Stimulated activated CD8-positive, alpha-beta memory T cell treated with anti-CD3 and anti-CD28 coated beads, Interleukin-7, amount 100 ng/mL, for 4 hours (primary cell): ENCODE measurements at places on chromosomes 6 and 20.

- DNase-seq, result peak; percentile 33
Observed at GRCh38 chr20:58389324-58389967, 417 bp downstream of the VAPB start.

DNA sequence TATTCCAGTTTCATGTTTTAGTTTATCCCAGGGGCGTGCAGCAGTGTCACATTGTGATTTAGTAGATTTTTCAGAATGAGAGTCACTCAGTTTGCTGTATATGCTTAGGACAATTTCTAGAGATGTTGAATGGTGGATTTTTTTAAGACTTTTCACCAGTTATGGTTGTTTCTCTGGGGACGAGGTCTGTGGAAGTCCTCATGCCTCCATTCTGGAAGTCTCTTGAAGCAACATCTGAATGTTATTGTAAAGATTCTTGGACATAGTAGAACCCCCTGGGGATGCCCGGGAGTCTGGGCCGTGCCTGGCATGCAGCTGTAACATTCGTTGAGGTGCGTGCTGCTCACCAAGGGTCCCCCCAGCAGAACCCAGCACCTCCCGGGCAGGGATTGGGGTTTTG lies 341.5 kb downstream of the CDH4 start:
- DNase-seq, result no peak

DNA sequence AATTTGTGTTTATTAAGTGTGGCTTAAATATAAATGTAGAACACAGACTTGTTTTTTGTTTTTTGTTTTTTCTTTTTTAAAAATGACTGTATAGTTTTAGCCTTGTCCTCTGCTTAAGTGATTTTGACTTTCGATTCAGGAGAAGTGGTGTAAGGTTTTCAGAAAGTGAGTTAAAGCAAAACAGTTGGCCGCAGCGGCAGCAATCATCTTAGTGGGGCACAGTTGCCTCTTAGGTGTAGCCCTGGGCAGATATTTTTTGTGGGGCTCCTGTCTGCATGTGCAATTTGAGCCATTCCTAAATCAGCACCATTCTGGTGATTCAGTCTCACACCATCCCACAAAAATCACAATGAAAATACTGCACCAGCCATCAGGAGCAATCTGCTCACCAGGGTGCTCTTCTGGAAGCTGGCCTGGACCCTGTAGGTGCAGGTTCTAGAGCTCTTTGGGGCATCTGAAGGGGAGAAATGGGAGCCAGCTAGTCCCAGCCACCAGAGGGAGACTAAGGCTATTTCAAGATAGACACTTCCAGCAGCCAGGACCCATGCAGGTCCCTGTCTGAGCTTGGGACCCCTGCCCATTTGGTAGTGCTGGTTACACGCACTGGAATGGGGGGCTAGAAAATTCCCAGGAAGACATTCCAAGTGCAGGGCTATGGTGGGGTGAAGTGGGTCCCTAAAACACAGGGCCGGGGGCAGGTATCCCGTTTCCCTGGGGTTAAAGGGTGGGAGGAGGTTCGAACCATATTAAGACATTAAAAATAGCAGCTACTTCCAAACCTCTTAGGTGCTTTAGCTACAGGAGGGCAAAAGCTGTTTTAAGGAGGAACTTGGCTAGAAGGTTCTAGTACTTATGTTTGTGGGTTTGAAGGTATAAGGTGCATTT lies 156.6 kb downstream of the NFATC2 start:
- DNase-seq, result no peak

DNA sequence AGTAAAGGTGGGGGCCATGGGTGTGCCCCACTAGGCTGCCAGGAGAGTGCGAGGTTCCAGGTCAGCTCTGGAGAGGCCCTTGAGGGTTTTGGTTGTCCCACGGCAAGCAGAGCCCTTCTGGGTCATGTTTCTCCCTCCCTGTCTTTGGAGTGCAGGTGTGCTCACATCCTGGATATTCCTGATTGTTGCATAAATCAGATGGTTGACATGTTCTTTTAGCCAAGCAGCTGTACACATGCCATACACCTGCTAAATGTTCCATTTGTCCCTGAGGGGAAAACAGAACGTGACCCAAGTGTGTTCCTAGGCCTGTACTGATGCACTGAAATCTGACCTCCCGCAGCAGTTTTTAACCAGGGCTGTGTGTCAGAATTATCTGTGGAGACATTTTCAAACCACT lies 77.5 kb upstream of the BEND3 start:
- DNase-seq, result no peak

DNA sequence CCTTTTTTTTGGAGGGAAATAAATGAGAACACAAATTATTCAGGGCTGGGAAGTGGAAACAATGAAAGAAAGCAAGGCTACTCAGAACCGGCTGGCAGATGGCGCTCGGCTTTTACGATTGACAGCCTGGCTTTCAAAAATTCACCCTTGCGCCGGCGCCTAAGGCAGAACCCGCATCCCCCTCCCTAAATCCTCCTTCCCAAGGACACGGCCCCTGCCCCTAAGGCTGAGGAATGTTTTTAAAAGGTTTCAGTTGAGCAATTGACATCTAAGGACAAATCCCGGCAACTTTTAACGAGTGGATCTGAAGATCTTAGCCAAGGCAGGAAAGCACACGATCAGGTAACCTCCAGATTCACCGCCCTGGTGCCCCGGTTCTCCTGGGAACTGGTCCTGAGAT lies 16.3 kb downstream of the GNAS start:
- no peak for DNase-seq
